ENCODE measurements at places on chromosomes 5 and 9. TPM values are rescaled to one million over a fixed set of nuclear protein-coding genes. Genes with fewer than 3 reads are reported as not detected.

PCDHB4 gene
- under 0.01 TPM for total RNA-seq

CBY3 gene
- total RNA-seq, result not detected

PHF24 gene
- 0.68 TPM for total RNA-seq

PAEP gene
- not detected for total RNA-seq

COL27A1 gene
- 3.1 TPM for total RNA-seq

INSL4 gene
- not detected for total RNA-seq

MOB3B gene
- total RNA-seq, result 0.68 TPM

CTXN3 gene
- total RNA-seq, result not detected

PNPLA7 gene
- total RNA-seq, result under 0.01 TPM

PCDHA4 gene
- 2.3 TPM for total RNA-seq

GDF9 gene
- 0.57 TPM for total RNA-seq

SLC1A3 gene
- total RNA-seq, result 16.9 TPM

SHOC1 gene
- 0.07 TPM for total RNA-seq

ACTBL2 gene
- total RNA-seq, result not detected

ST8SIA4 gene
- total RNA-seq, result 2.7 TPM

MEIKIN gene
- not detected for total RNA-seq

PCDHGB2 gene
- 1.7 TPM for total RNA-seq

AOPEP gene
- total RNA-seq, result 91.2 TPM

STPG3 gene
- not detected for total RNA-seq

BAAT gene
- 0.07 TPM for total RNA-seq

C8G gene
- not detected for total RNA-seq

FBXO38 gene
- 33.5 TPM for total RNA-seq

TRIM7 gene
- 15.7 TPM for total RNA-seq

GABRA1 gene
- total RNA-seq, result not detected

ROPN1L gene
- total RNA-seq, result 0.07 TPM

SPATA6L gene
- 2.7 TPM for total RNA-seq

NPR3 gene
- total RNA-seq, result 6.1 TPM

ANXA2R gene
- total RNA-seq, result 1.00 TPM

PCDHGA6 gene
- total RNA-seq, result 1.1 TPM

ARSB gene
- 3.1 TPM for total RNA-seq

IFNK gene
- not detected for total RNA-seq

ZNF454 gene
- total RNA-seq, result 4.8 TPM

PRDM9 gene
- total RNA-seq, result under 0.01 TPM

PRRX2 gene
- 0.14 TPM for total RNA-seq

TMEM174 gene
- total RNA-seq, result not detected

Data from nasal cavity respiratory epithelium epithelial cell of viscerocranial mucosa (primary cell).